Brain (organoid and tissue), 16 donors: ENCODE measurements at places on chromosomes 11 and 22.
A peak's percentile ranks its signal among the peaks of the same experiment; 100 is the strongest.

DNA sequence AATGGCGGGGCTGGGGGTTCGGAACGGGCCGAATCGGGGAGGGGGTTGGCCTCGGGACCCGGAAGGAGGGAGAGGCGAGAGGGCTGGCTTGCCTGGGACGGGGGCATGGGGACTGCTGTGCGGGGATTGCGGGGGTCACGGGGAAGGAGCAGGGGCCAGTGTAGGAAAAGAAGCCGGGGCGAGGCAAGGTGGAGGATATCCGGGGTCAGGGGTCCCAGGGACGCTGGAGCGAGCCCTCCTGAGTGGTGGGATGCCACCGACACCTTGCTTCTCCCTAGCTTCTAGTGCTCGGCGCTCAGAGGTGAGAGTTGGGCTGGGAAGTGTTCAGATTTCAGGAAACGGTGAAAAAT is 426 bp upstream of the GDPD5 start:
- DNase-seq, result no peak

DNA sequence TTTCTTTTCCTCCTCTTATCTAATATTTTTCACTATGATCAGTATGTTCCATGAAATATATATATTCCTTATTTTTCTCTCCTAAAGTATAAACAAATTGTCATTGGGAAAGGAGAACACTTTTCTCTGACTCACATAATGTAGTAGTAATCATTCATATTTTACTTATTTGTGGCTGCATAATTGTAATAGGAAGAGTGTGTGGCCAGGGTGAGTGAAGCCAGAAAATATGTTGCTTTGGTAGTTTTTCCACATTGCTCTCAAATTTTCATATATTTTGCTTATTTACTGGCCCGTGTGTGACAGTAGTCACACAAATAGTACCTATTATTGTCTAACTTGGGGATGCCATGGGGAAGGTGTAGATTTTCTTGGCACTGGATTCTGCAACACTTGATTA is 172.1 kb downstream of the DYNC2H1 start:
- DNase-seq, result no peak

DNA sequence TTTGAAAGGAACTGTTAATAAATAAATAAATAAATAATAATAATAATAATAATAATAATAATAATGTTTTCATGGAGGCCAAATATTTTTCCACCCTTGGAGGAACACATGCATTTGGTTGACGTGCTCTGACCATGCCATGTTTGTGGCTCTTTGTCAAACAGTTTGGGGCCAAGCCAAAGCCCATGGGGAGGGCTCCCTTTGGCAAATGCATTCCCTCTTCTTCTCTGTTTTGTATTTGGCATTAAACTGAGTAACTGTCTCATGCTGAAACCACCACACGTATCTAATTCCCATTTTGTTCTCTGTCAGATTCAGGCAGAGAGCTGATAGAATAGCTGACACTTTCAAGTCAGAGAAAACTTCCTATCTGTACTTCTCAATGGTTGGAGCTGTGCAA is 68.6 kb upstream of the PAX6 start:
- DNase-seq, result peak; percentile 19

GRCh38 chr11:6027501-6027900 is 3.1 kb downstream of the OR56A1 start:
- no peak for DNase-seq

DNA sequence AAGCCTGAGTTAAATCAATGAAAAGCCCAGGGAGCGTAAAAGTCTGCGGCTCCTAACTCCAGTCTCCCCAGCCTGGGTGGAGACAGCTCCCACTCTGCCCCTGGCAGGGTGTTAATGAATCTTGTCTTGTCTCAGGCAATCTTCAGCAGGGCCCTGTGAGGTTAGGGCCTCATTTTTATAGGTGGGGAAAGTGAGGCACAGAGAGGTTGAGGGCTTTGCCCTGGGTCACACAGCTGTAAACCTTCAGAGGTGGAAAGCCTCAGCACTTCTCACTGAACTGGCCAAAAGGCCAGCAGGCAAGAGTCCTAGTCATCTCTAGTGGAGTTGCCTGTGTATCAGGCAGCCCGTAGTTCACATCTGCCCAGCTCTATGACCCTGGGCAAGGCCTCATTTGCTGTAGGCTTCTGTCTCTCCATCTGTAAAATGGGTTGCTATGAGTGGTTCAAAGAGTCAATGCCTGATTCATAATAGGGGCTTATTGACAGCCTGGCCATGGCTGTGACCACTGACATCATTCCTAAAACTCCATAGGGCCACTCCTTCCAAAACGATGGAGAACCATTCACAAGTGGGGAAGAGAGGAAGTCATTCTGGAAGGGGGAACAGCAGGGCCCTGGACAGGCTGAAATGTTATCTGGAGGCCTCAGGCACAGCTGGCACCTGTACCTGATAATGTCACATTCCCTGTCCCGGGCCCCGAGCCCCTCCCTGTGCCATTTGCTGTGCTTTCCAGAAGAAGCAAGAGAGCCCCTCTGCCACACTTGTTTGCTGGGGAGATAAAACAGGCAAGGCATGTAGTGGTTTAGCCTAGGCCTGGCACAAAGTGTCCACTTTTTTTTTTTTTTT is 6.0 kb downstream of the CBX7 start:
- DNase-seq, result no peak

DNA sequence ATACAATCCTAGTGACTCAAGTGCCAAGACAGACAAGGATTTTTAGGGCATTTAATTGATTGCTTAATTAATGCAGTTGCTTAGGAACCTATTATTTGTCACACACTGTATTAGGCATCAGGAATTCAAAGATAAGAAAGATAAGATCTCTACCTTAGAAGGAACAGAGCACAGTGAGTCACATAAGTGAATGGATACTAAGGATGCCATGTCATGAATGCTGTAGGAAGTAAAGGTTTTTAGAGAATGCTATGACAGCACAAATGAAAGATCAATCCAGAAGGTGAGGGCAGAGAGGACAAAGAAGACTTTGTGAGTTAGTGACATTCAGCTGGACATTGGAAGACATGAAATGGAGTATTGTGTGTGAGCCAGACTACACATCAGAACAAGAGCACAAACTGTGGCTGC is 147.9 kb upstream of the DDI1 start:
- no peak for DNase-seq

DNA sequence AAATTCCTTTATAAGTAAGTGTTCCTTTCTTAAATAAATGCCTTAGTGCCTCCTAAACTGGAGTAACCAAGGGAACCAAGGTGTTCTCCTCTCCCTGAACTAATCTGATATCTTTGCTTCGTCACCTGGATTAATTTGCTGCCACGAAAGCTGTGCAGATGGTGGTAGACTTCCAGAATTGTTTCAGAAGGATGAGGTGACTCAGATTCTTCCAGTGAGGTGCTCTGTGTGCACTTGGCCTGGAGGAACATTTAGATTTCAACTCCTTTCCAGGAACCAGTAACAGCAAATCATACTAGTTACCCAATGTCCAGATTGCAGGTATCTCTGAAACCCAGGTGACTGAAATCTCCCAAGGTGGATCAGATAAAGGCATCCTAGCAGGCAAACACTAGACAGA is 181.9 kb downstream of the FAT3 start:
- no peak for DNase-seq

DNA sequence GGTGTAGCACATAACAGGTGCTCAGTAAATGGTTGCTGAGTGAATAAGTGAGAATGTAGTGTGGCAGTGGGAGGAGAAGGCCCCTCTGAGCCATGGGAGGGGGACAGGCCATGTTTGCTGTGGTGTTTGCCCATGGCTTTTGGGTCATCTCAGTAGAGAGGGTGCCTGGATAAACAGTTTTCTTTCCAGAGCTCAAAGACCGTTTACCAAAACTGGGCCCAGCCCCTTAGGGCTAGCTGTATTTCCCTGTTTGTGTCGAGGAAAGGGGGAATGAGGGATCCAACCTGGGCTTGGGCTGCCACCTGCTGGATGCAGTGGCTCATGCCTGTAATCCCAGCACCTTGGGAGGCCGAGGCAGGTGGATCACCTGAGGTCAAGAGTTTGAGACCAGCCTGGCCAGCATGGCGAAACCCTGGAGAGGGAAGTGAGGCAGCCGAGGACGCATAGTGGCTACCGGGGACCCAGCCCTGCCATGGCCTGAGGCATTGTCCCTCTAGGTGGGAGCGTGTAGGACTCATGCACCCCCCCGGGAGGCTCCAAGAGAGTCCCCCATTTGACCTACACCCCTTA is 8.7 kb upstream of the LTO1 start:
- DNase-seq, result no peak

GRCh38 chr22:20656902-20657836 is 116.7 kb upstream of the SERPIND1 start:
- DNase-seq, result peak; percentile 25

- DNase-seq, result no peak
Measured at GRCh38 chr11:59212744-59213631, at the start of gene MPEG1. Gene MPEG1, minus strand, starts transcription at chr11:59212927. Its CDS starts 62 bp downstream, at chr11:59212865.

DNA sequence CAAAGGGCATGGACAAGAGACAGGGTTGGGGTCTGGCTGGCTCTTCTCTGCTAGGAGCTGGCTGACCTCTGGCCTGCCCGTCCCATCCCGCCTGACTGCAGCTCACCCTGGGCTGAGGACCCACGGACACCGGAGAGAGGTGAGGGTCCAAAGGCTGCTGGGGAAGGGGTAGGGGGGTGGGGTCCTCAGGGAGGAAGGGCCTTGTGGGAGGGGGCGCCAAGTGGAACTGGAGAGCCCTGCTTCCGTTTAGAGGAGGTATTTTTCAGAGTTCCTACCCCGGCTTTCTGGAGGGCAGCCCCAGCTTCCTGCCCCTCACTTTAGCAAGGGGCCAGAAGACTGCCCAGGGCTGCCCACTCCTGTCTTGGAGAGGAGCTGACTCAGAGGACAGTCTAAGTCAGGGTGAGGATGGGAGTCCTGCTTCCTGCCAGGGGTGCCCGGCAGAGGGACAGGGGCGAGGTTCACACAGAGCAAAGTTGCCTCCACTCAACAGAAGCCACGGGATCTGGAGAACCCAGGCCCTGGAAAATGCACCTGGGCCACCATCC is 7.1 kb downstream of the LARGE2 start:
- no peak for DNase-seq

- DNase-seq, result peak; percentile 88
Measured at GRCh38 chr11:8658321-8659057, 24.0 kb downstream of the TRIM66 start.

DNA sequence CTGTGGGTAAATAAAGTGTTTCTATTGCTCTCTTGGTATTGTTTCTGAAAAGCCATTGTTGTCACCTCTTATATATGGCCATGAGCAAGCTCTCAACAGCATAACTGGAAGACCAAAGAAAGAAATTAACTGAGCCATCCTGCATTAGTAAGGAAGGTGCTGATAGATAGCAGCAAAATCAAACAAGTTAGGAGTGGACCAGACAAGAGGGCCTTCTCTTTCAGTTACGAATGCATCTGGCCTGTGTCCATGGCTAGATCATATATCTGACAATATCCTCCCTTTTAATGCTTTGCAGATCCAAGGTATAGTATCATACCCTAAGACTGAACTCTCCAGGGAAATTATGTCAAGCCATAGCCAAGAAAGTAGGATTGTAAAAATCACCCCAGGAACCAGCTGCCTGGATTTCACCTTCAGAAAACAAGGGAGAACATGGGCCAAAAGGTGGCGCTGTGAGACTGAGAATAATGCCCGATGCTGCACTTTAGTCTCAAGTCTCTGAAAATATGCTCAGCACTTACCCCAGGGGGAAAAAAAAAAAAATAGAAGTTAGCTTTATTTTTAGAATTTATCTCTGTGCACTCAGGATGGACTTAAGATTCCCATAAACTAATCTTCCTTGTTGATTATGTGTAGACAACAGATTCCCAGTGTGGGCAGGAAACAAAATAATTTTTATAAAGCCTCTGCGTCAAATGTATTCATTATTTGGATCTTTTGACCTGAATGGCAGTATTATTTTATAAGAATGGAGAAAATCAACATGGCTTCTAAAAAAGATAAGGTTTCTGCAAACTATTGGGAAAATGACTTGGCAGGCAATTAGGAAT is 415.1 kb downstream of the ETS1 start:
- DNase-seq, result peak; percentile 87

GRCh38 chr11:16632295-16633200 is 105.9 kb upstream of the C11orf58 start:
- no peak for DNase-seq

GRCh38 chr11:69364921-69365320 is 71.0 kb downstream of the MYEOV start:
- no peak for DNase-seq

DNA sequence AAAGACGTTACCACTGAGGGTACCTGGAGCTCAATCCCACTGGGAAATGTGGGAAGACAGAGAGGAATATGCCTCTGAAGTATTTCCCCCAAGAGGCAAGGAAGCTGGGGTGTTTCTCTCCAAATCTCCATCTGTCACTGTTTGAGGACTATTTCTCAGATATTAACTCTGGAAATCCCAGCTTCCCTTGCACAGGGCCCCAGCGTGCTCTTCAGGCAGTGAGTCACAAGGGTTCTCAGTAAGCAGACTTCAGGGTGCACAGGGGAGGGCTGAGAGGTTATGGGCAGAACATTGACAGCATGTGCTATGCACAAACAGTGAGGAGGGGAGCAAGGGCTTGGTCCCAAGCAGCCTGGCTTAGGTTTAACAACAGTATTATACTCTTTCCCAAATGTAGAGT is 60.9 kb upstream of the EED start:
- no peak for DNase-seq

DNA sequence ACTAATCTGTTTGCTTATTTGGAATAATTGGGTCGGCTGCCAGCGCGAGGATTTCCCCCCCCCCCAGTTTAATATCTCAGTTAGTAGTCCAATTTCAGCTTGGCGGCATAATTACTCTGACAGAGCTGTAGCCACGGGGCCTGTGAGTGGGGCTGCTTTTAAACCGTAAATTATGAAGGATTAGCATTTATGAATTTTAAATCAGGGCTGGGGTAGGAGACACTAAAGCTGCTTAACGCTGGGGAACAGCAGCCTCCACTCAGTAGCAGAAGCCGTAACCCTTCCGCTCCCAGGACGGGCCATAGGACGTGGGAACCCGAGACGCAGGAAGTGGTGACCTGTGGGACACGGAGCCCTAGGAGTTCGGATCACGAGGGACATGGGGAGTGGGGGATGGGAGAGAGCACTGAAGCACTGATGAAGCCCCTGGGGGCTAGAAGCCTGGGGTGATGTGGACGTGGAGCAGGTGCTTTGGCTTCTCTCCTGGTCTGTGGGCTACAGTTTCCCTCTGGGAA is 66.2 kb upstream of the LMO1 start:
- peak; percentile 84 for DNase-seq
